ENCODE measurements at places on chromosomes 2 and 18.

DNA sequence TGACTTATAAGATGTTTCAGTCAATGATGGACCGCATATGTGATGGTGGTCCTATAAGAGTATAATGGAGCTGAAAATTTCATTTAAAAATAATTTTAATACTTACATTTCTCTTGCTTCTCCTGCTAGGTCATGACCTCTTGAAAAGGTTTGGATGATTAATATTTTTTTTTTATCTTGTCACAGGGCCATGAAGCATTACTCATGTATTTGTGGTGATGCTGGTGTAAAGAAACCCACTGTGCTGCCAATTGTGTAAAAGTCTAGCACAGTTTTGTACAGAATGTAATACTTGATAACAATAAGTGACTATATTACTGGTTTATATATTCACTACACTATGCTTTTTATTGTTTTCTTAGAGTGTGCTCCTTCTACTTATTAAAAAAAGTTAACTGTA is 124.2 kb upstream of the CELF4 start:
- no peak for DNase-seq

GRCh38 chr2:119136093-119136492 is 22.5 kb downstream of the C1QL2 start:
- no peak for DNase-seq

- no peak for DNase-seq
These were observed 72.8 kb downstream of the UPP2 start for GRCh38 chr2:158174495-158174894.

DNA sequence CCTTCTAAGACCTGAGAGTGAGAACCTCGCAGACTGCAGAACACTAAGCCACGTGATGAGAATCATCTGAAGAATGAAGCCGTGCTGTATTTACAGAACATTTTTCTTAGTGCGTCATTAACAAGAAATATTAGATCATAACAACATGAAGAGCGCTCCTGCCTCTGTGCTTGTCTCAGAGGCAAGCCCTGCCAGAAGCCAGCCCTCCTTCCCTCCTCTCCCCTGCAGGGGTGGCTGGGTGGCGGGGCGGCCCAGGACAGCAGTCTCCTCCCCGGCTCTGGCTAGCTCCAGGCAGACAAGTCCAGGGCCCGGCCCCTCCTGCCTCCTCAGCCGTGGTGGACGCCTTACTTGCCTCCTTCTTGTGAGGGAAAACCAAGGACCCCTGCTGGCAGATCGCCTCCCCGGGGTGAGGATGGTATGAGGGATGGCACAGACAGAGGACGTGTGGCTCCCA is 262.7 kb downstream of the TWIST2 start:
- DNase-seq, result no peak

DNA sequence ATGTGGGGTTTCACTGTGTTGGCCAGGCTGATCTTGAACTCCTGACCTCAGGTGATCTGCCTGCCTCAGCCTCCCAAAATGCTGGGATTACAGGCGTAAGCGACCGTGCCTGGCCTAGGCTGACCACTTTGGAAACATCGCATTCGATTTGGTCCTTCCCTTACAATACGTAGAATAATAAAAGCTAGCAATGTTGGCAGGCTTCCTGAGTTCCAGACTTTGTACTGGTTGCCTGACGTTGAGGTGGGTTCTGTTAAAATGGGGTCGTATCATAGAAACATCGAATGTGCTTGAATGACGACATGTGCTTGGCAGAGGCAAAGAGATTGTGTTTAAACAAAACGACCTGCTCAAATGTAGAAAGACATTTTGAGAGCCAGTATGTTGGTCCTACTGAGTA is 56.1 kb downstream of the LTBP1 start:
- DNase-seq, result no peak

- DNase-seq, result no peak
These were observed 56.1 kb upstream of the NFE2L2 start for GRCh38 chr2:177320596-177320995.

GRCh38 chr2:204550751-204551511 is 5.7 kb downstream of the PARD3B start:
- DNase-seq, result no peak

DNA sequence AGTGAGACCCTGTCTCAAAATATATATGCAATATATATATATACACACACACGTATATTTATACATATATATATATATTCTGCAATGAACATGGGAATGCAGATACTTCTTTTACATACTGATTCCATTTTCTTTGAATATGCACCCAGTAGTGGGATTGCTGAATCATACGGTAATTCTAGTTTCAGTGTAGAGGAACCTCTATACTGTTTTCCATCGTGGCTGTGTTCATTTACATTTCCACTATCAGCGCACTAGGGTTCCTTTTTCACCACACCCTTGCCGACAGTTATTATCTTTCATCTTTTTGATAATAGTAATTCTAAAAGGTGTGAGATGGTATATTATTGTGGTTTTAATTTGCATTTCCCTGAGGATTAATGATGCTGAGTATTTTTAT is 52.3 kb upstream of the SLC39A10 start:
- DNase-seq, result no peak
